ENCODE measurements at places on chromosomes 4 and X.

GRCh38 chr4:174708381-174708780, 120.7 kb downstream of the GLRA3 start:
- DNase-seq: no peak

GRCh38 chr4:184310171-184310567, 92.5 kb upstream of the ENPP6 start:
- no peak for DNase-seq

GRCh38 chrX:48800574-48801279, 1.1 kb upstream of the HDAC6 start:
- DNase-seq: peak; percentile 88

DNA sequence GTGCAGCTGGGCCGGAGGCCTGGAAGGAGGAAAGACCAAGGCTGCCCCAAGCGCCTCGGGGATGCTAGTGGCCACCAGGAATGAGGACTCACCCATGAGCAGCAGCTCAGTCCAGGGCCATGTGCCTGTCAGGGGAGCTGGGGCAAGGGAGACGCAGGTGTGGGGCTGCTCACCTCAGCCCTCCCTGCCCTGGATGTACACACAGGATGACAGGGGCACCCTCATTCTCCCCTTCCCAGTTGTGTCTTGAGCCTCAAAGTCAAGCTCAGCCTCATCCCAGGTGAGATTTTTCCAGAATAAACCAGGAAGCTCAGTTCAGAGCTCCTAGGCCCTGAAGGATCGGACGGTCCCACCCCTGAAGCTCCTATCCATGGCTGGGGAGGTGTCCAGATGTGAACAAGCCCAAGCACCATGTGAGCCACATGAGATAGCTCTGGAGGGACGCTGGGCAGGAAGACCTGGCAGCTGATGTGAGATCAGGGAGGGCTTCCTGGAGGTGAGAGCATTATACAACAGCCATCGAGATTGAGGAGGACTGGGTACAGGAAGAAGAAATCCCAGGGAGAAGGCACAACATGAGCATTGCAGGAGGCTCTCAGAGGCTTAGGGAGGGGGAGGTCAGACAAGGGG, 23.0 kb downstream of the HTRA3 start:
- no peak for DNase-seq

GRCh38 chrX:109440475-109440874, 41.4 kb downstream of the GUCY2F start:
- DNase-seq: no peak

GRCh38 chr4:102869569-102870197, 891 bp downstream of the CISD2 start:
- no peak for DNase-seq

DNA sequence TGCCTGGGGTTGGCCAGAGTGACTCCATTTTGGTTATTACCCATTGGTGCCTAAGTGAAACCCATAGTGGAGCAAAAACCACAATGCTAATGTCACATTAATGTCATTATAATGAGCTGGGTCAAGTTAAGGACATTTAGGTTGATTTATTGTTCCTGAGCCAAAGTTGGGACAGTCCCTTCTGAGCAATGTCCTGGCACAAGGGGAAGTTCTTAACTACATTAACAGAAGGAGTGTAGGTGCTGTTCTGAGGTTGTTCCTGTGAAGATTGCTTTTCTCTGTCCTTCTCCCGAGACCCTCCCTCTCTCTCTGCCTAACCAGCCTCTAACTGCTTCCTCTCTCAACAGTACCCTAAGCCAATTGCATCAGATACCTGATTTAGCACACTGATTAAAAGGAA, 1956.8 kb upstream of the PCDH10 start:
- no peak for DNase-seq

- peak; percentile 69 for DNase-seq
Observed at GRCh38 chrX:41236629-41237028, 97.3 kb upstream of the DDX3X start.

DNA sequence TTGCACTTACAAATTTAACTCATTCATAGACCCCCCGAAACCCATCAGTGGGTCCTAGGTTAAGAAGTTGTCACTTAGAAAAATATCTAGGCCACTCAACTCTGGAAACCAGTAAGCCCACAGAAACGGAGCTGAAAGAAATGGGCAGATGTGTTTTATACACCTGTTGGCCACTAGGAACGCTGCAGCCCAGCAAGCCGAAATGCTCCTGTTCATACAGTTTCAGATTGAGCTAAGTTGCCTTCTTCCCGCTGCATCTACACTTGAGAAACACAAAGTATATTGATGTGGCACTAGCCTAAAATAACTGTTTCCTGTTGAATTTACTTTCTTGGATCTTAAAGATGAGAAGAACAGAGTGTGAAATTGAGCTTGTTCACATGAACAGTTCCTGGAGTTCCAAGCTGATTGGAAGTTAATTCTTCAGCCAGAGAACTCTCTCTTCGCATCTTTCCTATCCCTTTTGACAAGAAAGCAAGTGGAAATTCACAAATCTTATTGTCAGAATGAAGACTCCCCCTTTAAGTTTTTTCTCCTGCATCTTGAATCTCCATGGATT, 174.1 kb downstream of the RBMX2 start:
- peak; percentile 38 for DNase-seq

GRCh38 chr4:8558080-8558960, 21.9 kb upstream of the GPR78 start:
- no peak for DNase-seq

DNA sequence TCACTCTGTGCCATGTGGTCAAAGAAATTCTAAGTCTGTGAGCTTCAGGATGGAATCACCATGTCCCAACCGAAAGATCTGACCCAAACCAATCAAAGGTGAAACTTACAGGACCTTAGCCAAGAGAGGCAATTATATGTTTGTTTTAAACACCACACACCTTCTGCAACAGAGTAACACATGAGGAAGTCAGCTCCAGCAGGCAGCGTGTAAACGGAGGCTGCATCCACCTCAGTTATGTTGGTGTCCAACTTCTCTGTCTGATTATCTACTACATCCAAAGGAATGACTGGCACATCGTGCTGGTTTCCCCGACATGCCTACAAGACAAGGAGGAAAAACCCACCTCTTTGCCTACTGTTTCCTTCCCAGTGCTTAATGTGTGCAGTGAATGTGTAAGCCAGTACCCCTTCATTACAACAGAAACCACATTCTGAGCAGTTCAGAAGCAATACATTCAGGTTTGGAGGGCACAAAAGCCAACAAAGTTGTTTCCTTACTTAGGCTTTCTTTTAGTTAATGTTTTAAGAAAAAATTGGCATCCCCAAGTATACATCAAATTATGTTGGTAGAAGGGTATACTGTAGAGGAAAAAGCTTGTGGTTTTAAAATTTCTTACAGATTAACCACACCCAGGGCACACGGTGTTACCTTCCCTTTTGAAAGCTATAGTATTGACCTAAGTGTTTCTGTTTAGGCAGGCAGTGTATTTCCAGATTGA, 12.4 kb downstream of the CASP6 start:
- no peak for DNase-seq

- DNase-seq: no peak
Observed at GRCh38 chr4:185909972-185910371, 98.0 kb upstream of the SORBS2 start.

- no peak for DNase-seq
Observed at GRCh38 chrX:30957753-30958152, 68.7 kb upstream of the TAB3 start.

DNA sequence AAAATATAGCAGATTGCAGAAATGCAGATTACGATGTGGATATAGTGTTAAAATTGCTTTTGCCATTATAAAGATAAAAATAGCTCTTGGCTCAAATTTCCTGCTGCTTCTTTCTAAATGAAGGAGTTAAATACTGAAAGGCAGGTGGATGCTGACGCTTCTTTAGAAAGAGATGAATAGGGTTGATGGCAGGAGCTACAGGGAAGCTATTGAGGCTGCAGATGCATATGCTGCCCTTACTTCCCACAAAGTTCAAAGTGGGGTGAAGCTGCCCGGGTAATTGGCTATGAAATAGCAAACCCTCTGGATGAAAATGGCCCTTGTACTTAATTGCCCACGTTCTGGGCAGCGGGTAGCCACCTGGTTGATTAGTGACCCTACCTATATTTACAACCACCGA, 379.5 kb downstream of the ZIC3 start:
- DNase-seq: no peak

DNA sequence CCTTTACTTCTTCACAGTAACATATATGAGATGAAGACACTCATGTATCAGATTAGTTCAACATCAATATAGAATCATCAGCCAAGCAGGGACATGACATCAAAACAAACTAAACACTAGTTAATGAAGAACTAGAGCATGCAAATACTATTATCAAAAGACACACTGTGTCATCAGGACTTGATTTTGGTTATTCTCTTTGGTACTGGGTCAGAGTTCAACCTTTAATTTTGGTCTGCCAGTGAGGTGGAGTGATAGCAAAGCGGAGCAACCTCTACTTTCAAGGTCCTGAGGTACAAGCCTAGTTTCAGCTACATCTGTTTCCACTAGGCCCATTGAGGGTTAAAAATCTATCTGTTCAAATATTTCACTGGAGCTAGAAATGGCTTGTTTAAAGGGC, 70.5 kb downstream of the TEX13A start:
- DNase-seq: no peak

GRCh38 chrX:21176921-21177571, 197.2 kb upstream of the CNKSR2 start:
- DNase-seq: no peak

DNA sequence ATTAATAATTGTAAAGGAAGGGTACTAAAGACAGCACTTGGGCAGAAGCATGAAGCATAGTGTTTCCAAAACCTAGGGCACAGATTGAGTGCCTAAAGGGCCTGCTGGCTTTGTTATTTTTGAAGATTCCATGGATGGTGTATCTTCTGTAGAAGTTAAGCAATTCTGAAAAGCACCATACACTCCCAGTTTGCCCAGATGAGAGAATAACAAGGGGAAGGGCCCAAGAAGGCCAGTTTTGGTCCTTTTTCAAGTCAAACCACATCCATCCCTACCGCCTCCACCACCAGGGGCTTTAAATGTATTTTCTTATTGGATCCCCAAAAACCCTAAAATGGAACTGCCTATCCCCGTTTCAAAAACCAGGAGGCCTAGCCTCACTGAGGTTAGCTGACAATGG, 17.2 kb downstream of the SCARB2 start:
- no peak for DNase-seq

- DNase-seq: peak; percentile 62
Observed at GRCh38 chrX:150062292-150063137, 124.2 kb upstream of the EOLA2 start.

GRCh38 chr4:128163177-128164117, 102.3 kb downstream of the LARP1B start:
- DNase-seq: no peak

Data from common myeloid progenitor, CD34-positive (primary cell).